ENCODE measurements at places on chromosomes 16 and 17.

DNA sequence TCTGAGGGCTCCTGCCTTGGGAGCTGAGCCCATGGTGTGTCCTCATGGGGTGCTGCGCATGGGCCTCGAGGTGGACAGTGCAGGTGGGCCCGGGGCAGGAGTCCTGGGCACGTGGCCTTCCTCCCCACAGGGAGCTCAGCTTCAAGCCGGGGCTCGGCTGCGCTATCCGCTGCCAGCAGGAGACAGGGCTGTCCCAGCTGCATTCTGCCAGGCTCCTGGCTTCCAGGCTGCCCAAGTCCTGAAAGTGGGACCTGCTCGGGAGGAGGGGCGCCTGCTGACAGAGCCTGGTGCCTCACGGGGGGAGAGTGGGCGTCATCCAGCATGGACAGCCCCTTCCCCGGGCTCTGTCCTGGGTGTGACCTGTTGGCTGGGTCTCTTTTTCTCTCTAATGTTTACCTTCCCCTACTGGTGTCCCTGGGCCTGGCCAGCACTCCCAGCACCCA lies 7.1 kb downstream of the TRAF7 start:
- no peak for DNase-seq

- DNase-seq = no peak
These were observed 4.0 kb downstream of the FBXO39 start for GRCh38 chr17:6780001-6780400.

- no peak for DNase-seq
These were observed 118.5 kb downstream of the C16orf78 start for GRCh38 chr16:49491771-49492761.

GRCh38 chr17:43907998-43908721 lies 824 bp upstream of the MPP2 start:
- peak; percentile 49 for DNase-seq

DNA sequence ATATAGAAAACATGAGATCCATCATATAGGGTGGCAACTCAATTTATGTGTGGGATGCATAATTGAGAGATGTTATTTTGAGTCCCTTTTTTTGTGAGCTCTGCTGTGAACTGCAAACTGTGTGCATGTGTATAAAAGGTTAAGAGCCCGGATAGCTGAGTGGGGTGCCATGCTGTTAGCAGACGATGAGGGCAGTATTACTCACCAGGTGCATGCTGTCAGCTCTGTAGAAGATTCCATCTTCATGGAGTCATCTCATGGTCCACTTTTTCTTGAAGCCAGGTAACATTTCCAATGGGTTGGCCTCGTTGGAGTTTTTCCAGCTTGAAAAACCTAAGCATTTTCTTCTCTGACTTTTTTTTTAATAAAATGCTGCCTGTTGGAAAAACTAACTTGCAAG lies 43.0 kb upstream of the RHBDL3 start:
- no peak for DNase-seq

GRCh38 chr17:38421871-38422827 lies 6.1 kb upstream of the ARHGAP23 start:
- DNase-seq = no peak

DNA sequence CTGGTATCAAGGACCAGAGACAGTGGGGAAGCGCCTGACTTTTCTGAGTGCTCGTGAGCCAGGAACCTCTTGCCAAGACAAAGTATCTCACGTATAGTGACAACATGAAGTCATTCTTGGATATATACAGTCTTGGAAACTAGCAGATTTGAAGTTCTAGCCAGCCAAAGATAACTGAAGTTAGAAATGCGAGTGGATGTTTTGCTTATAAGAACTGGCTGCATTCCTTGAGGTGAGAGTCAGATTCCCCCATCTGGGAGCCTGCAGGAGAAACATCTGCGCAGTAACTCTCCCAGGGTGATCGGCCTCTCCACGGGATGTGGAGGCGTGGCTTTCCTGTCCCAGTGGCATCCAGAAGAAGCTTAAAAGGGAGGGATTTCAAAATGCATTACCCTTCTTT lies 89.8 kb downstream of the SHISA6 start:
- DNase-seq = no peak

DNA sequence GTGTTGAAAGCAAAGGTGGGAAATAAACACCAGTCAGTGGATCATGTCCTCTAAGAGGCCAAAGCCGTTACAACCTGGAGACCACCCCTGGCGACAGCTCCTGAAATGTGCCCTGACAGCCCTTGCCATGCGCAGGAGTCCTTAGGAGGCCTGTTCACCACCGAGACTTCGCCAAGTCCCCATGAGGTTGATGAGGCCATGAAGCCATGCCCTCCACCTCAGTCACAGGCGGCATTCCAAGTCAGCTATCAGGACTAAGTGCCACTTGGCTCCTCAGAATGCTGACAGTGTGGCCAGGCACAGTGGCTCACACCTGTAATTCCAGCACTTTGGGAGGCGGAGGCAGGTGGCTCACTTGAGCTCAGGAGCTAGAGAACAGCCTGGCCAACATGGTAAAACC lies 27.1 kb downstream of the ADAM11 start:
- DNase-seq = no peak
